ENCODE measurements at places on chromosomes 11 and 22.

- DNase-seq: no peak
Measured at GRCh38 chr11:110522471-110522870, 92.7 kb downstream of the FDX1 start.

- no peak for DNase-seq
Measured at GRCh38 chr11:27012234-27012921, 18.5 kb downstream of the FIBIN start.

- no peak for DNase-seq
Measured at GRCh38 chr11:132520199-132520598, 1012.1 kb downstream of the OPCML start.

GRCh38 chr22:37564111-37564711 lies 3.9 kb downstream of the CDC42EP1 start:
- no peak for DNase-seq

GRCh38 chr11:33976495-33977199 lies 74.9 kb upstream of the CAPRIN1 start:
- DNase-seq: no peak

GRCh38 chr11:130159657-130160497 lies at the start of gene ST14:
ST14 (plus strand) TSS chr11:130159782; CDS start chr11:130159980, 198 bp downstream.
- DNase-seq: no peak

- no peak for DNase-seq
Measured at GRCh38 chr11:27839226-27839913, 139.1 kb upstream of the BDNF start.

DNA sequence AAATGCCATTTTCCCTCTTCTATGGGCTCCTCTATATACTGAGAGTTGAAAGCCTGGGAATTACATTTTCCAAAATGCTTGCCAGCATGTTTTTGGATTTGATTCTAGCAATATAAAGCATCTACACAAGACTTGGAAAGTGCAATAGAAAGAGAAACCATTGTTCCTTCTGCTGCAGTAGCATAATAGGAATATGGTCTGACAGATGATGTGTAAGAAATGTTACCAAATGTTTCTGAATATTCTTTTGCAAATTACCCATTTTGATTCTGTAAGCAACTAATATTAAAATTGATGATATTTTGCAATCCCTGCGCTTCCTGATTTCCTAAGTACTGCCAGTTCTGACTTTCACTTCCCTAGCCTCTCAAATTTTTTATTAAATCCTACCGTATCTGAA lies 61.6 kb downstream of the CASP12 start:
- no peak for DNase-seq

GRCh38 chr22:27512283-27512761 lies 289.2 kb downstream of the MN1 start:
- no peak for DNase-seq

- no peak for DNase-seq
Measured at GRCh38 chr22:46358766-46359165, 23.3 kb downstream of the TRMU start.

GRCh38 chr11:119422809-119423508 lies at the start of gene THY1:
THY1 (minus strand) TSS chr11:119423172; CDS start chr11:119420905, 2,267 bp downstream.
- no peak for DNase-seq

DNA sequence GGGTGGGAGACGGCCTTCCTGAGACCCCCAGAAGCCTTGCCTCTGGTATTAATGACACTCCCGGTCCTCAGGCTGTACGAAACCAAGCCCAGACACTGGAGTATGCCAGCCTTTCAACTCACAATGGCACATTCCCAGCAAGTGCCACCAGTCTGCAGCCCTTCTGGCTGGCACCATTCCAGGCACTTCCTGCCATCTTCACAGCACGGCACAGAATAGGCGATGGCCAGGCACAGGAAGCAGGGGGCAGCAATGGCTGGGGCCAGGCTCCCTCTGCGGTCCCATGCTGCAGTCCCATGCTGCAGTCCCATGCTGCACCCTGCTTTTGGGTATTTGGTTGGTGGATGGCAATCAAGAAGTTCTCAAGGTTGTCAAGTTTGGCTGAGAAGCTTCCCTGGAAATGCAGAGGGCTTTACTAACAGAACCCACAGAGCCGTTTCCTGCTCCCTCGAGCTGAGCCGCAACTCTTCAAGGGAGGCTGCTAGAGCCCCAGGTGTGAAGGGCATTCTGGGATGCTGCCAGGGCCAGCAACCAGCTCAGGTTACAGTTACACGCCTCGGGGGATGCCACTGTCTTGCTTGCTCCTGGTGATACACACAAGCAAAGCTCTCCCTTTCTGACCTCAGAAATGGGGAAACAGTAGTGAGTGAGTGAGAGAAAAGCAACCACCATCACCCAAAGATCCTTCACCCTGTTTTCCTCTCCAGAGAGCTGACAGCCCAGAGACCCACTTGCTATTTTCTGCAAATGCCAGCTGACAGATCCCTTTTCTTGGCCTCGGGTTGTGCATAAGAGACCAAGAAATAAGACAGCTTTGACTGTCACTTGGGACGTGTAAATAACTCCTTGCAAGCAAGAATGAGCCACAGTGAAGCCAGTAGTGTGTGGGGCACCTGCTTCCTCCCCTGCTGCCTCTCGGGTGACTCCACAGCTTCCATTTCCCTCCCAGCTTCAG lies 23.9 kb downstream of the LRFN4 start:
- DNase-seq: no peak

DNA sequence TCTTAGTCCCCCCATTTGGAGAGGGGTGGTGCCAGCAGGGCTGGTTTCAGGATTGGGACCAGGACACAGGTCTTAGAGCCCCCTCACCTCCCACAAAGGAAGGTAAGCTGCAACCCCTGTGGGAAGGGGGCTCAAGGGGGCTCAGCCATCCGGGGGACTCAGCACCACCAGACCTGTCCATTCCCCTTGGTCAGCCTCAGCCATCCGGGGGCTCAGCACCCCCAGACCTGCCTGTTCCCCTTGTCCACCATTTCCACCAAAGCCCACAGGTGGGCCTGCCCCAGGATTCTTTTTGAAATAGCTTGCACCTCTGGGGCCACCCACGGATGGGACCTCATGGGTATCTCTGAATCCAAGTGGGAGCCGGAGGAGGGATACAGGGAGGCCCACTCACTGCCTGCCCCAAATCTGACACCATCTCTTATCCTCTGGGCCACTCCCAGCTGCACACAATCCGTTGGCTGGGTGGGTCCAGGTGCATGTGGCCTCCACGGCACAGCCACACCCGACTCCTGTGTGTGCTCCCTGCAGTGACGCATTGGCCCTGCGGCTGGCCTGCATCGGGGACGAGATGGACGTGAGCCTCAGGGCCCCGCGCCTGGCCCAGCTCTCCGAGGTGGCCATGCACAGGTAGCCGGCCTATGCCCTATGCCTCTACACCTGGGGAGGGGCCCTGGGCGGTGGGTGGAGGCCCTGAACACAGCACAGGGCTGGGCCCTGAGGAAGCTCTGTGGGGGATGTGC lies 15.9 kb downstream of the MCAT start:
- no peak for DNase-seq

DNA sequence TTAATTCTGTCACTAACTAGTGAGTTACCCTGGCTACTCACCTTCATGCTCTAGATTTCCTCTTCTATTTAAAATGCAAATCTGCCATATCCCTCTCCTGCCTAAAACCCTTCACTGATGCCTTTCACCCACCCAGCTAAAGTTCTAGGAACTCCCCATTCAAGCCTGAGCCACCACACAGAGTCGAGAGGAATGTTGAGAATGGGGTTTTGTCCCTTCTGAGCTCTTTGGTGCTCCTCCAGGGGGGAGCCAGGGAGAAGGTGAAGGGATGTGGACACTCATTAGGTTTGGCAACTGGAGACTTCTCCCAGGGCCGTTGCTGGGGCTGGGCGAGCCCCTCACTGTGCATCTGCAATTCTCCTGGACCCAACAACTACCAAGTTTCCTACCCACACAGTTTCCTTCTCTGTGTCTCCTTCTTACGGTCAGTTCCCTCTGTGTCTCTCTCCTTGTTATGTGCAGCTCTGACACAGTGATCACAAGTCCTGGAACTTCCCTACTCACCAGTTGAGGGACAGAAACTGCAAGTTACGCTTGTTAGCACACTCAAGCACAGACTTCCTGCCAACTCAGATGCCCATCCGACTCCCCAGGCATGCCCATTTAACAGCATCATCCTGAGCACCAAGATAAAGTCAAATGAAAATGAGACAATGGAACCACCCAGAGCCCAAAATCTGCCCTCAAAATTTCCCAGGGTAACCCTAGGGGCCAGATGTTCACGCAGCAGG lies 6.5 kb upstream of the IL10RA start:
- DNase-seq: no peak

GRCh38 chr11:126352934-126353801 lies 2.3 kb upstream of the ST3GAL4 start:
- DNase-seq: no peak

GRCh38 chr22:23119494-23120414 lies 22.0 kb downstream of the RSPH14 start:
- DNase-seq: no peak

DNA sequence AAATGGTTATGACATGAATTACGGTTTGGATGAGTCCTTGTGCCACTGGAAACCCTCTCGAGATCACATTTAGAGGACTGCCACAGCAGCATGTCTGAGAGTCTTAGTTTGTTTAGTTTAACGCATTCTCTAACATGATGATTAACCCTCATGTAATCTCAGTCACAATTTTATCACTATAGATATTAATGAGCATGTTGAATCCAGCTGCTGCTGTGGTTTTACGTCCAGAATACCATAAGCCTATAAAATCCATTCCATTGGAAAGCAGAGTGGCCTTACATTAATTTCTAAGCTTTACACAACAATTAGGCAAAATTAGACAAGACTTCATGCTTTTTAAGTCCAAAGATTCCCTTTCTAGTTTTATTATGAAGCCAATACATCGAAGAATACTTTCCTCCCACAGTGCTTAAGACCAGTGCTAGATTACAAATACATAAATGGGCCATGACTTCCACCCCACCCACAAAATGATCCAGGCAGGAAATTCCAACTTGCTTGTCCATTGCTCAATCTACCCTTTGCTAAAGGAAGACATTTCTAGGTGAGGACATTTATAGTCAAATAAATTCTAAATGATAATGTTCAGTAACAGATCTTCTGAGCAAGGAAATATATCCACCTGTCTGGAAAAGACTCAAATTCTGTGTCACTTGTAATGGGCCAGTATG lies 3.5 kb upstream of the ELMOD1 start:
- no peak for DNase-seq

DNA sequence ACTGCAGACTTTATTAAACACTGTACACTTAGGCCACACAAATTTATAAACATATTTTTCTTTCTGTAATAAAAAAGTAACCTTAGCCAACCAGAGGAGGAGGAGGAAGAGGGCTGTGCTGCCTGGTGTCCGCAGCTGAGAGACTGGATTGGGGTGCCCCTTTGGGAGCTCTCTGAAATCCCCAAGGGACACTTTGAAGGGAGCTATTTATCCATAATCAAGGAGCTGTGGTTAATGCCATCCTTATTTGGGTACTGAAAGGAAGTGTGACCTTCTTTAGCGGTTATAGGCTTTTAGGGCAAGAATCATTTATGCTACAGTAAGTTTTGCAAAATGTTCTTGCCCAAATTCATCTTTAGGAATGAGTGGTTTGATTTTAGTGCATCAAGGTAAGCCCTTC lies 125.8 kb downstream of the RASSF10 start:
- DNase-seq: no peak

- no peak for DNase-seq
Measured at GRCh38 chr11:2207773-2208621, 36.4 kb upstream of the TH start.

- no peak for DNase-seq
Measured at GRCh38 chr11:7246179-7246578, 5.5 kb upstream of the SYT9 start.
